ENCODE measurements at places on chromosomes 2 and 18.

- no peak for DNase-seq
These were observed 83.6 kb downstream of the RHOB start for GRCh38 chr2:20530520-20530919.

GRCh38 chr2:58497168-58497567 is 256.0 kb upstream of the FANCL start:
- no peak for DNase-seq

- no peak for DNase-seq
These were observed 120.7 kb downstream of the TMEM18 start for GRCh38 chr2:556485-556884.

DNA sequence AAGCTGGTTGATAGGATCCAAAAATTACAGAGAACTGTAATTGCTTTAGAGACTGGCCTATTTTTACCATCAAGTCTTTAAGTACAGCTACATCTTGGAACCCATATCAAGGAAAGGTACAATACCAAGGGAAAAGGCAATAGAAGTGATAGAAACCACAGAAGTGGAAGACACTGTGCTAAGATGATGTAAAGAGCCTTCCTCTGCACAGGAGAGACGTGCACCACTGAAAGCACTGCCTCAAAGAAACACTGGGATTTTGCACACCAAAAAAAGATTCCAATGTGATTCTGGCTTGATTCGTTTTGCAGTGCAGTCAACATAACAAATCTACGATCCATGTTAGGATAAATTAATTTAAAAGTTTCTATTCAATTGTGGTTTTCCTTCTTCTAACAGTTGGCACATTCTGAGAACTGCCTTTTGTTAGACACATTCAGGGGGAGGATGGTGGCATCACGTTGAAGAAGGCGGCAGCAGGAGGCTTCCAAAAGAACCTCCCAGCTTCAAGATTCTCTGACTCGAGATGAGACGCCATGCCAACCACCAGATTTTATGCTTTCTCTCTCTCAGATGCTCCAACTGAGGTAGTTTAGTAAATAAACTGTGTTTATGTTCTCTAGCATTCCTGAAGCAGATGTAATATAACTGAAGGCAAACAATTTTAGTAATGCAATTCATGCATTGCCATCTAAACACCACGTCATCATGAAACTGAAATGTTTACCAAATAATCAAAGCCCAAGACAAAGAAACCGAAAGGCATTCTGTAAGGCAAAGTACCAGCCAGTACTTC is 102.9 kb downstream of the BCL2 start:
- peak; percentile 45 for DNase-seq

GRCh38 chr18:79538635-79539034 is 141.0 kb upstream of the CTDP1 start:
- no peak for DNase-seq

- DNase-seq: no peak
These were observed 77.7 kb downstream of the RHOB start for GRCh38 chr2:20524412-20525040.

GRCh38 chr2:96764253-96764637 is 3.5 kb downstream of the CNNM4 start:
- no peak for DNase-seq

DNA sequence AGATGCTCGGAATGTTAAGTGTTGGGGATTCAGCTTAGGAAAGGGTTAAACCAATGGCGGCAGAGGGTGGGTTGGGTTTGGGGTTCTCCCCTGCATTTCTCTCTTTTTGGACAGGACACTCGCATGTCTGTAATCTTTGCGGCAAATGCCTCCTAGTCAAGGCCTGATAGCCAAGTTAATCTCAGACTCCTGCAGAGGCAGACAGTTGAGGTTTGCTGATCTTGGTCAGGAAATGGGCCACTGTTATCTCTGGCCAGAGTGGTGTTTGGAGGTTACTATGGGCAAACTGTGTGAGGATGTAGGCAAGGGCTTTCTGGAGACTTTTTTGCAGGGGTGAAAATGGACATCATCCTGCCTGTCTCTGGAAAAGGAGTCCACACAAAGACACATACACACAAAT is 188.8 kb downstream of the SETBP1 start:
- DNase-seq: no peak

DNA sequence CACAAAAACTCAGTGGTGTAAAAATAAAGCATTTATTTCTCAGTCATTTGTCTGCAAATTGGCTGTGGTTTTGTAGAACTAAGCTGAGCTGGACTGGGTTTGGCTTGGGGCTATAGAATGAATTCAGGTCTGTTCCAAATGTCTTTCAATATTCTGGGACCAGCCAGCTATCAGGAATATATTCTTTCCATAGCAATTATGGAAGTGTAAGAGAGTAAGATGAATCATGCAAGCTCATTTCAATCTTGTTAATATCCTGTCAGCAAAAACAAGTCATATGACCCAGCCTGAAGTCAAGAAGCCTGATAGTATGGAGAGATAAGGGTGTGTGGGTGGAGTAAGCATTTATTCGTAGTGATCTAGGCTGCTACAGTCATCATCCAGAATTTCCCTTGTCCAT is 481.0 kb upstream of the CDH2 start:
- DNase-seq: no peak

DNA sequence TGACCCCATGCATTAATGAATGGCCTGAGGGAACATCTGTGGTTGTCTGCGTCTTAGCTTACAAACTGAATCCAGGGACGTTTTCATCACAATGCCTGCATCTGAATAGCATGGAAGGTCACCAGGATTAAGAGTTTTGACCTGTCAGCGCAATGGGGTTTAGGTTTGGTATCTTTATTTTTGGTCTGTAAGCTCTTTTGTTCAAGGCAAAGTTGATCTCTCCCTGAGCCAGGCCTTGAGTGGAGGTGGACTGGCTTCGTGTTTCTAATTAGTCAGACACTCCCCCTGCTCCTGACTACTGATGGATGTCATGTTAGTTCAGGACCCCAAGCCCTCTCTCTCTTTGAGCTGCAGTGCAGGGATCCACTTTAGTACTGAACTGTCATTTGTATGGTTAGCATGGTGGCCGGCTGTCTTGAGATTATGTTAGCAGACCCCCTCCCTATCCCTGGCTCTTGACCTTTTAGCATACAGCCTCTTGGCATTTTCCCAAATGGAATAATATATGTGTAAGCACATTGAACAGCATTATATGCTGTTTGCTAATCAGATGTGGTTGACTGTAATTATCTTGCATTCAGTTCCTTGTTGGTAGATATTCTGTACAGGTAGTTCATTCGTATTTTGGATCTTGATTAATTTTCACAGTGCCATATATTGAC is 59.2 kb downstream of the LYPD6 start:
- DNase-seq: no peak

- no peak for DNase-seq
These were observed 32.9 kb upstream of the CCDC93 start for GRCh38 chr2:118046634-118047210.

DNA sequence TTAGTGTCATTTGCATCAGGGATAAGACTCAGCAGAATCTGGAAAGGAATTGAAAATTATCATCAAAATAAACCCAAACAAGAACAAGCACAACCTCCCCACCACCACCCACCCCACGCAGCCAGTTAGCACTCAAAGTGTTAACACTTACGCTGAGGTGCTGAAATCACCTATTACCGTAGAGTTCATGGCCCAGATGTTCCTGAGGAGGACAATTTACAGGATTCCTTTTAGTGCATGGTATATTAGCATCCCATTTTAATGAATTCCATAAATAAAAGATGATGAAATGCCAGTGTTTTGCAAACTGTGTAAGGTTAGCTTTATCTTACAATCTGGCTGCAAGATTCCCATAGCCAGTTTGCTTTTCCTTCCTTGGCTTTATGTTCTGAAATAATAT is 359.3 kb upstream of the SOX11 start:
- no peak for DNase-seq

DNA sequence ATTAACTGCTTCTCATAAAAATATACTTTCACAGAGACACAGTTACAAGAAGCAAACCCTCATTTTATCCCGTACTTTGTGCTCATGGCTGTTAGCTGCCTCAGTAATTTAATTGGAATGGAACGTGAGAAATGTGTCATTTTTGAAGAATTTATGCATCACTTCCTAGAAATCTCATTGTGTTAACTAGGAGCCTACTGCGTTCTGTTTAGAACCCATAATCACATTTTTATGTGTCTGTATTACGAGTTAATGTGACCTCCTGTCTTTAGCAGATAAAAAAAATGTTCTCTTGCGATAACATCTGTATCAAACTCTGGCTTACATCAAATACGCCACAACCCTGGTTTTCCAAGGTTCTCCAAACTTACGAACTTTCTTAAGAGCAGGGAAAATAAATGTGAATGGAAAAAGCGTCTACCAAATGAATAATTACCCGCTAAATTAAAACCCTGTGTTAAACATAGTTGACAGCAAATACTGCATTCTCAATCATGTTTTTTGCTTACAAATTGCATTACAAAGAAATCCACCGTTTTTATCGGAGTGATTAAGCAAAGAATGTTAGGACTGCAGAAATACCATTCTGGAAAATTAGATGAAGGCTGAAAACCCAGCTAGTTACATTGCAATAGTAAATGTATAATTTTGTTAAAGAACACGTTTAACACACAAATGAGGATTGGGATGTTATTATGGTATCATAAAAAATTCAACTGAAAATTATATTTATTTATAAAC is 12.1 kb upstream of the GBX2 start:
- no peak for DNase-seq

- peak; percentile 56 for DNase-seq
These were observed 14.5 kb upstream of the ZBTB14 start for GRCh38 chr18:5309888-5310470.

GRCh38 chr18:3713166-3713565 is 263.2 kb downstream of the TGIF1 start:
- DNase-seq: no peak

- DNase-seq: no peak
These were observed 34.0 kb downstream of the ST6GAL2 start for GRCh38 chr2:106851881-106852501.

- DNase-seq: no peak
These were observed 43.7 kb upstream of the SLC35G4 start for GRCh38 chr18:11565716-11566115.

- peak; percentile 8 for DNase-seq
These were observed 79.9 kb downstream of the ALK start for GRCh38 chr2:29841386-29842004.

- no peak for DNase-seq
These were observed 31.6 kb upstream of the RNF138 start for GRCh38 chr18:32060026-32060425.

DNA sequence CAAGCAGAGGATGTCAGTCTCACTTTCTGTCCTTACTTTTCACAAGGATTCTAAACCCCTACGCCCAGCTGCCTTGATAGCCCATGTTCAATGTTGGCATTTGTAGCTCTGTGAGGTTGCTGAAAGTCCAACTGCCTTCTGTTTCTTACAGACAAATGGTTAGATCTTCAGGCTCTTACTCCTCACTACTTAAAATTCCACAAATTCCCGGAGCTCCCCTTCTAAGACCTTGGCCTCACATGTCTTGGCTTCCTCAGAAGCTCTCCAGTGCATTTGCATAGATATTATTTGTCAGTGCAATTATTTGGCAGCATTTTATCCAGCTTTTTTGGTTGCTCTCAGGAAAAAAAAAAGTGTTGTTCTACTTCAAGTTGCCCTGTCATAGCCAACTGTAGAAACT is 453.7 kb upstream of the CELF4 start:
- no peak for DNase-seq

- DNase-seq: no peak
These were observed 101.4 kb upstream of the EPAS1 start for GRCh38 chr2:46195819-46196218.

GRCh38 chr2:162029287-162029901 is 44.6 kb downstream of the DPP4 start:
- no peak for DNase-seq

DNA sequence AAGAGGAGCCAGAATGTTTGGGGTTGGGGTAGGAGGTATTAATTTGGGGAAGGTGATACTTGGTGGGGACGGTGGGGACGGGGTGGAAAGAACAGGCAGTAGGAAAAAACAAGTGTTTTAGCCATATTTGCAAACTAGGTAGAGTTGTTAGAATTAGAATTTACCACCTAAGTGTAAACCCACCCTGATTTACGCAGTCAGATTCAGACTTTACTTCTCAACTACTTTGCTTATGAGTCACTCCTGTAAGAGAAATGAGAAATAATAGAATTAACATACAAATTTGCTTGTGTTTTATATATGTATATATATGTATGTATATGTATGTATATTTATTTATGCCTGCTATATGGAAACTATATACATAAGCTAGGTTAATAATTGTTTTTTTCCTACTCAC is 1168.2 kb upstream of the ZEB2 start:
- DNase-seq: no peak

GRCh38 chr2:9309147-9309546 is 102.5 kb downstream of the ASAP2 start:
- DNase-seq: no peak

- no peak for DNase-seq
These were observed 246.4 kb upstream of the RAB12 start for GRCh38 chr18:8362863-8363262.

GRCh38 chr2:241853651-241854341 is 4.9 kb downstream of the PDCD1 start:
- DNase-seq: peak; percentile 35

DNA sequence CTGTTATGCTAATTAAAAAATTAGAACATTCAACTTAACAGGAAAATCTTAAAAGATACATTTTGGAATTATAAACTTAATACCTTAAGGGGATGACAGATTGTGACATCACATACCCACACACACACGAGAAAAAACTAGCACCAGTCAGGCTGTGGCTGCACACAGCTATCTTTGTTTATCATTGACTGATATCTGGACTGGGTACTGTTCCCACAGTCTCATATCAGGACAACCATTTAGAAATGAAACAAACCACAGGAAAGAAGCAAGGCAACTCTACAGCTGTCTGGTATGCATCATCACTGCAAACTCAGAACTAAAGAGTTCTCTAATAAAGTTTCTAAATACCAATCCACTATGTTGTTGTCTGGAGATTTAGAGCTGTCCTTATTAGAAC is 210.9 kb upstream of the SMAD7 start:
- DNase-seq: no peak

- DNase-seq: no peak
These were observed 55.9 kb downstream of the ACVR1 start for GRCh38 chr2:157820193-157820592.

GRCh38 chr2:99481527-99481926 is 8.3 kb downstream of the REV1 start:
- no peak for DNase-seq

DNA sequence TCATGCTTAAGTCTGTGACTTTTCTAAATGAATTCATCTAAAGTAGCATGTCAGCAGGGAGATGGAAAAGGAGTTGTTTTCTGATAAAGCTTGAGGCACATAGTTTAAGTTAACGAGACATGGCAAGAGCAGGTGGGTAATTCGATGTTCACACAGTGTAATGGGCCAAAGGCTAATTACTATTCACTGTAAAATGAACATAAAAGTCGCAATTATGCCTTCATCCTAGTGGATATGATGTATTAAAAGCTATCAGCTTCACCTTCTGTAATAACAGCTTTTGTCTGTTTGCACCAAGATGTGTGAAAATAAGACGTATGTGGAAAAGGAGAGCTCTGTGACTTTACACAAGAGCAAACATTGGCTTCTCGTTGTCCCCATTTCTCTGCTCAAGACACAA is 94.2 kb upstream of the CDH20 start:
- no peak for DNase-seq

Measured in CD4-positive, alpha-beta T cell treated with Interleukin-17A for 4 hours (primary cell).